ENCODE measurements at places on chromosomes 4 and X.

GRCh38 chrX:97938706-97939105 lies 1055.0 kb downstream of the RPA4 start:
- no peak for DNase-seq

DNA sequence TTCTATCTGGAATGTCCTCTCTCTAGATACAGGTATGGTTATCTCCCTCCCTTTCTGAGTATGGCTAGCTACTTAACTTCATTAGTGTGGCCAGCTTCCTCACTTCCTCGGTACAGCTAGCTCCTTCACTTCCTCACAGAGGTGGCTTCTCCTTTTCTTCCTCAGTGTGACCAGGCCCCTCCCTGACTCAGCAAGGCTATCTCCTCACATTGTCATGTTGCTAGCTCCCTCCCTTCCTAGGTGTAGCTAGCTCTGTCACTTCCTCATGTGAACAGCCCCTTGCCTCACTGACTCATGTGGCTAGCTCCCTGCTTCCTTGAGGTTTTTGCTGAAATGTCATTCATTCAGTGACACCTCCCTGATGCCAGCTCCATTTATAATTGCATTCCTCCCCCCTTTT lies 67.3 kb upstream of the DDIT4L start:
- no peak for DNase-seq

DNA sequence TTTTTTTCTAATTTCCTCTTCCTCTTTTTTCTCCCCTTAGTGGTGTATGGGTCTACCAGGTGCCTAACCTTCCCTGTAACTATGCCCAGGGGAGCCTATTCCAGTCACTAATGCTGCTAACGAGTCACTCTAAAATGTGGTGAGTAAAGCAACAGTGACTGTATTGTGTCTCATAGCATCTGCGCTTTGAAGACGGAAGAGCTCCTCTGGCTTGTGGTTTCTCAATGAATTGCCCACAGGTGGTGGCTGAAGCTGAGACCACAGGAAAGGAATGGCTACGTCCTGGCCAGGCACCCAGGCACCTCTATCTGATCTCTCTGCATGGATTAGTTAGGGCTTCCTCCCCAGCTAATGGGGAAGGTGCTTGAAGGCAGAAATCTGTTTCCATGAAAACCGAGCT lies 763.5 kb upstream of the FRG1 start:
- DNase-seq: no peak

DNA sequence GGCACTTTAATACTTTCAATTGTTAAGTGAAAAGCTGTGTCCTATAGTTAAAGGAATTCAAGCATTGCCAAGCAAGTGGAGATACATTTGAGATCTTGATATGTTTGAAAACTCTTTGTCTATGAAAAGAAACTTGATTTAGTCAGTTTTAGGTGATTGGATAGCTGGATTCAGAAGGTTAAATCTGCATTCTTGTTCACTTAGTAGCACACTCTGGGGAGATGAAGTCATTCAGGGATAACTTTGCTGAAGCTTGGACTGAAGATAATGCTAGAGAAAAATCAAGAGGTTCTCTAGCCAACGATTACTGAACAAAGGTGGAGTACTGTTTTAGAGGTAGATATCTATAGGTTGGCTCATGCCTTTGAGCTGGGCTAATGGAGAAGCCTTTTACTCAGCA lies 90.6 kb downstream of the DCAF8L2 start:
- no peak for DNase-seq

- DNase-seq: no peak
Measured at GRCh38 chrX:104913348-104913747, 307.1 kb downstream of the TEX13A start.

DNA sequence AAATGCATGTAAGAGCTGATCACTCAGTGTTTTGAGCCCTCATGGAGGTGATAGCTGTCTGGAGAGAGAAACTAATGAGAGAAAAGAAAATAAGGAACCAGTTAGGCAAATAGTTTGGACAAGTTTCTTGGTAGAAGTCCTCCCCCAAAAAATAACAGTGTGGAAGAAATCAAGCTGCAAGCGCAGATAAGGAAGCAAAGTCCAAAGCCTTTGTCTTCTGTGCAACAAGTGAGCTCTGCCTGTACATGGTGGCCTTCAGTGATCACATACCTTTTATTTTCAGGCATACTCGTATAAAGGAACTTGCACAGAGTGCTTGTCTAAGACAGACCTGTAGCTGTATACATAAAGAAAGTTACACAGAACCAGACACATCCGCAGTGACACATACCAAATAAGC lies 2.5 kb upstream of the UGT2A3 start:
- no peak for DNase-seq
